ENCODE measurements at places on chromosomes 1 and 21.

GRCh38 chr21:44842087-44842486 lies 24.2 kb upstream of the SUMO3 start:
- DNase-seq: no peak

GRCh38 chr1:56331892-56332567 lies 247.3 kb downstream of the PLPP3 start:
- no peak for DNase-seq

GRCh38 chr1:163084330-163084729 lies 15.2 kb downstream of the RGS4 start:
- DNase-seq: no peak

DNA sequence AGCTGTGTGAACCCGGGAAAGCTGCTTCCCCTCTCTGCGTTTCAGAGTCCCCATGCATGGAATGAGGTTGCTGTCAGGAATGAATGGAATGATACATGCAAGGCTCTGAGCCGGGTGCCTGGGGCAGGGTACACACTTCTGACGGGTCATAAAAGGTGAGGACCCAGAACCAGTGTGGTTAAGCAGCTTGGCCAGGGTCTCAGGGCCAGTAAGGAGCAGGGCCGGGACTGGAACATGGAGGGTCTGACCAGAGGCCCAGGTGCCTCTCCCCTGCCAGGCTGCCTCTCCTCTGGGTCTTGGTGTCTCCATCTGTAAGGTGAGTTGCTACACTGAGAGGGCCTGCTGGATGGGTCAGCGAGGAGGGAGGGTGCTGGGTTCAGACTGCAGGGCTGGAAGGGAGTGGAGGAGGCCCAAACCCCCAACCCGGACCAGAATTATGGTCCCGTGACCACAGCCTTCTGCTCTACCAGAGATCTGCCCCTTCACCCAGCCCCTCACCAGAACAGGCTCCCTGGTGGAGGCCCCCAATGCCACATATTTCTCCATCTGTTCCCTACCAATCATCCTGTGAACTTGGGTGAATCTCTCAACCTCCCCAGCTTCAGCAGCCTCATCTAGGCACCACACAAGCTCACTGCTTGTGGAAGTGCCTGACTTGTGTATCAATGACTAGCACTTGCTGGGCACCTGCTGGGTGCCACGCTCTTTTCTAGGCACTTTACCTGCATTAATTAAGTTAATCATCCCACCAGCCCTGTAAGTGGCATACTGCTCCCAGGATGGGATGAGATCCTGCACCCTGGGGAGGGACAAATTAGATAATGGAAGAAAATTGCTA lies 16.2 kb upstream of the LRP8 start:
- no peak for DNase-seq

GRCh38 chr1:115426231-115426771 lies 88.3 kb upstream of the NGF start:
- no peak for DNase-seq

- DNase-seq: no peak
Measured at GRCh38 chr1:152697701-152698600, at the start of gene LCE2A. TSS of gene LCE2A (plus strand) at chr1:152698345. CDS start at chr1:152698902, 557 bp downstream.

GRCh38 chr1:167713330-167714081 lies 8.3 kb upstream of the MPZL1 start:
- peak; percentile 34 for DNase-seq
